ENCODE measurements at places on chromosomes 13 and 19. TPM values are rescaled to one million over a fixed set of nuclear protein-coding genes. Genes with fewer than 3 reads are reported as not detected.

DPF1 gene
- total RNA-seq: 7.2 TPM

ZNF805 gene
- 6.1 TPM for total RNA-seq

ZIK1 gene
- 7.8 TPM for total RNA-seq

WDR87 gene
- not detected for total RNA-seq
